ENCODE measurements at places on chromosomes 12 and 14. TPM values are rescaled to one million over a fixed set of nuclear protein-coding genes. Genes with fewer than 3 reads are reported as not detected.

Gene ERBB3
- total RNA-seq: 1.0 TPM

DNA sequence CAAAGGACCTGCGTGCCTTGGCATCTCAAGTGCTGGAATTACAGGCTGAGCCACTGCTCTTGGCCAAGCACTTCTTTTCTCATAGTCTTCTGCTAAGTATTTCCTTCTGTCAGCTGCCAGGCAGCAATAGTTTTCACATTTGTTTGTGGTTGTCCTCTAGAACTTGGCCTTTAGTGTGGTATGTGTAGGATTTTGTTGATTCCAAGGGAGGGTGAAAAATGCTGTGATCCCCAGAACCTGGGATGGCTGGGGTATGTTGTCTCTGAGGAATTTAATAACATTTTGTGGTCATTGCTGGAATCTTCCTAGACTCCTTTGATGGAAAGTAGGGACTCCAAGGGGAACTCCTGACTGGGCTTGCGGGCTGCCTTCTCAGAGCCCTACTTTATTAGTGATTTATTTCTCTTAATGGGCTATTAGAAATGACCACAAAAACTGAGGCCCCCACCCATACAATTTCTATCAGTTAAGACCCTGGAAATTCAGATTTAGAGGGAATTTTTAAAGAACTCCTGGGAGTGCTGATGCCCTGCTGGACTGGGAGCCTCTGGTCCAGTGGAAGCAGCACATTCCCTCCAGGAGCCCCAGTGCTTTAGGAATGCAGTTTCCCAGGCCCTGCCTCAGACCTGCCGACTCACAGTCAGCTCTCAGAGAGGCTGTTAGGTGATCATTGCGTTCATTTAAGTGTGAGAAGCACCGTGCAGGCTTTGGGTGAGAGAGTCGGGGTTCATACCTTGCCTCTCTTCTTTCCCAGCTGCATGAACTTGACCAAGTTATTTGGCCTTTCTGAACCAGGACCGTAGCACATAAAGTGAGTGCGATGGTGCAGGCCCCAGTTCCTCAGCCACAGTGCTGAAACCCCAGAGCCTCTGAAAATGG is 22.7 kb downstream of the TRAF3 start:
- DNase-seq: no peak
- no peaks in the 10 kb centered on the region for H3K27me3 ChIP-seq
- no peak overlapping the region for H3K4me3 ChIP-seq
- no peak overlapping the region for H3K27ac ChIP-seq
- peaks cover 3% of the 10 kb centered on the region for H3K36me3 ChIP-seq

DNA sequence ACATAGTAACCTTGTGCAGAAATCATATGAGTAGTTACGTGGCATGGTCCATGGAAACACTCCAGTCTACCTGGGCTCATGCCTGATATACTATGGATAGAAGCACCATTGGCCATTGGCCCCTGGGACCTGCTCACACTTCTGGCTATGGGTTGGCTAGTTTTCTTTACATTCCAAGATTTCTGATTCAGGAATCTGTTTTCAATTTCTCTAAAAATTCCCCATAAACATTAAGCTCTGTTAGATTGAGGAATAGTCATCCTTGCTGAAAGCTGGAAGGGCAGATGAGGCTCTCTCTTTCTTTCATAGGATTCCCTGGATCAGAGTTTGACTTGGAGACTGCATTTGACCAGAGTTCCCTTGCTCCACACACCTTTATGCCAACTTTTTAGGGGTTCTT is 37.3 kb upstream of the RAP1B start:
- no peak for DNase-seq
- H3K27me3 ChIP-seq: no peaks in the 10 kb centered on the region
- no peaks in the 10 kb centered on the region for H3K36me3 ChIP-seq
- no peak overlapping the region for H3K27ac ChIP-seq
- H3K4me3 ChIP-seq: no peak overlapping the region

GRCh38 chr14:101721951-101722661 is 39.4 kb upstream of the PPP2R5C start:
- H3K27ac ChIP-seq: peak overlapping the region; percentile 99
- H3K27me3 ChIP-seq: no peaks in the 10 kb centered on the region
- DNase-seq: peak; percentile 86
- H3K36me3 ChIP-seq: no peaks in the 10 kb centered on the region
- H3K4me1 ChIP-seq: peaks cover 18% of the 10 kb centered on the region

DNA sequence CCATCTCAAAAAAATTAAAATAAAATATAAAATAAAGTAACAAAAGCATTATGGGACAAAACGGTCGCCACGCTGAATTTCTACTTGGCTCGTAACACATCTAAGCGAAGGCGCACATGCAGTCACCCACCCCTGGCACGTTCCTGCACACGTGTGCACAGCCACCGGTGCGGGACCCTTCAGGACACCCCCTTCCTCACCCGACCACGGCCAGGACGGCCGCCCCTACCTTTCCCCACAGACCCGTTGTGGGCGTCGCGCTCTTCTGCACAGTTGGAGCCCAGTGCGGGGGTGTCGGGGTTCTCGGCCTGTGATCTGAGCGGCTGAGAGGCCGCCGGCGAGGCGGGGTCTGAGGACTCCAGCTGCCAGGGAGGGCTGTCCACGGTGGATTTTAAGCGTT is 44.4 kb upstream of the GPR68 start:
- no peak overlapping the region for H3K4me3 ChIP-seq
- H3K27me3 ChIP-seq: no peaks in the 10 kb centered on the region
- H3K4me1 ChIP-seq: no peaks in the 10 kb centered on the region
- DNase-seq: no peak
- H3K36me3 ChIP-seq: peaks cover 98% of the 10 kb centered on the region
- no peak overlapping the region for H3K27ac ChIP-seq
